ENCODE measurements at places on chromosomes 5 and 9. TPM values are rescaled to one million over a fixed set of nuclear protein-coding genes. Genes with fewer than 3 reads are reported as not detected.

The HTR1A gene
- not detected for total RNA-seq

The IGIP gene
- 7.8 TPM for total RNA-seq

The CYFIP2 gene
- total RNA-seq: 11.6 TPM

The OR5C1 gene
- not detected for total RNA-seq

The NOL8 gene
- total RNA-seq: 24.2 TPM

The PHYHD1 gene
- 11.9 TPM for total RNA-seq

The SLC6A19 gene
- total RNA-seq: not detected

The LCN1 gene
- not detected for total RNA-seq

The CLTB gene
- total RNA-seq: 118 TPM

The PRRX2 gene
- under 0.01 TPM for total RNA-seq

The TMEM215 gene
- total RNA-seq: not detected

The PCDHGA5 gene
- total RNA-seq: 1.9 TPM

The ZNF474 gene
- 0.64 TPM for total RNA-seq

The RASEF gene
- total RNA-seq: 0.97 TPM

The CKMT2 gene
- 0.43 TPM for total RNA-seq

The ZNF883 gene
- total RNA-seq: 2.2 TPM

The ACTBL2 gene
- 0.97 TPM for total RNA-seq

The GRM6 gene
- not detected for total RNA-seq

The RNF224 gene
- not detected for total RNA-seq

The ABHD17B gene
- 24.5 TPM for total RNA-seq

The RNF180 gene
- total RNA-seq: 5.6 TPM

The PSIP1 gene
- total RNA-seq: 38.4 TPM

The PCDHGA2 gene
- 2.6 TPM for total RNA-seq
